ENCODE measurements at places on chromosomes 6 and 20.

- no peak for DNase-seq
Observed at GRCh38 chr20:60583741-60584140, 625.5 kb downstream of the CDH26 start.

GRCh38 chr6:1616701-1617463 lies 7.2 kb downstream of the FOXC1 start:
- no peak for DNase-seq

GRCh38 chr6:19167251-19167650 lies 669.9 kb upstream of the ID4 start:
- DNase-seq, result no peak

DNA sequence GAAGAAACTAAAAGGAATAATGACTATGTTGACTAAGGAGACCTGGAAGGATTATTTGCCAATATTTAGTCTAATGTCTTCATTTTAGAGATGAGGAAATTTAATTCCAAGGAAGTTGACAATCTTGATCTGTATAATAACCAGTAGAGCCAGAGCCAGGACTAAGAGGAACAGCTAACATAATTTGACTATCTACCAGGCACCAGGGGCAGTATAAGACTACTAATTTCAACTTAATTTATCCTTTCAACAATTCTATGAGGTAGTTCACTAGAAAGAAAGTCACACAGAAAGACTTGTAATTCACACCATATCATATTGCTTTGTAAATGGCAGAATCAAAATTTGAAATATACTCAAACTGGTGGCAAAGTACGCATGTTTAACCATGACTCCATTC lies 273.0 kb upstream of the STXBP5 start:
- no peak for DNase-seq

DNA sequence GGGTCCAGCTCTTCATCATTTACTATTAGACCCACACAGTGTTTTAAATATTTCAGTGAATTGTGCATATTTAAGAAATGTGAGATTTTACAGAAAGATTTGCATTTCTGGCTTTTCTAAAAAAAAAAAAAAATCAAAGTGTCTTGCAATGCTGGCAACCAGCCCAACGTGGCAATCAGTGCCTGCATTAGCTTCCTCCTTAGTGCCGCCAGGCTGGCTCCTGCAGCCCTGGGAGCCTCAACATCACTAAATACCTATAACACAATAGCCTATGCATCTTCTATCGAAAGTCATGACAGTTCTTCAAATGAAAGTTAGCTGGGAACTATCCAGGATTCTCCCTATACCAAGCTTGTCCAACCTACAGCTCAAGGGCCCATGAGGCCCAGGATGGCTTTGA lies 9.4 kb upstream of the CD93 start:
- DNase-seq, result no peak

DNA sequence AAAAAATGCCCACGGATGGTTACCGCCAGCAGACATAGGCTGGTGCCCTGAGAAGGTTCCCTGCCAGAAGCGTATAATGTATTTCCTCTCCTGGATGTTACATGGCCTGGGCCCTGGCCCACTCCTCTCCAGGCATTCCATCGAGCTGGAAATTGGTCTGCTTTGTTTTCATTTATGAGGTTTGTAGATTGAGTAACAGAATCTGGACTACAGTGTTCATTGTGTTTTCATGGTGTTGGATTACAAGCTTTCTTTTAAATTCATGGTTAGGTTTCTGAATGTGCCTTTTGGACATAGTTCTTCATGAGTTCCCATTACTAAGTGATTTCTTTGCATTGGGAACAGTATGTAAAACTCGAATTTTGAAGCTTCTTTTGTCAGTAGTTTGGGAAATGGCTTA lies 6.4 kb downstream of the TIAM2 start:
- no peak for DNase-seq

DNA sequence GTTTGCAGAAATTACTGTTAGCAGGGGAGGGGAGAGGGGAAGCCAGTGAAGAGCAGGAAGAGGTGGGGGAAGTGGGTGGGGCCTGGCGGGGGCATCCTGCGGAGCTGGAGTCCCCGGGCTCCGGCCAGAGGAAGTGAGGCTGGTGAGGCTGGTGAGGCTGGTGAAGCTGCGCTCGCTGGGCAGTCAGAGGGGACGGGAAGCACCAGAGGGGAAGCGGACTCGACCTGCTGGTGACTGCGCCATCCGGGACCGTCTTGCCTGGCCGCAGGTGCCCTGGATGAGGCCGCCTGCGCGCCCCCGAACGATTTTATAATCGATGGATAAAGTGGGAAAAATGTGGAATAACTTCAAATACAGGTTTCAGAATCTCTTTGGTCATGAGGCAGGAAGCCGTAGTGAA lies 635.3 kb upstream of the MARCKS start:
- DNase-seq, result no peak

- no peak for DNase-seq
Observed at GRCh38 chr6:30766461-30767157, 22.3 kb upstream of the IER3 start.

DNA sequence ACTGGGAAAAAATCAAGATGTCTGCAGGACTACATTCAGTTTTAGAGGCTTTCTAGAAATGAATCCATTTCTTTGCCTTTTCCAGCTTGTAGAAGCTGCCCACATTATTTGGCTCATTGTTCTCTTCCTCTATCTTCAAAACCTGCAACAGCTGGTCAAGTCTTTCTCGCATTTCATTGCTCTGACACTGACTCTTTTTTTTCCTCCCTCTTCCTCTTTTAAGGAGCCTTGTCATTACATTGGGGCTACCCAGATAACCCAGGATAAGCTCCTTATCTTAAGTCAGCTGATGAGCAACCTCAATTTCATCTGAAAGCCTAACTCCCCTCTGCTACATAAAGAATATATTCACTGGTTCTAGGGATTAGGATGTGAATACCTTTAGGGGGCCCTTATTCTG lies 53.2 kb upstream of the CEP162 start:
- DNase-seq, result no peak

GRCh38 chr6:2020909-2021308 lies 224.5 kb downstream of the GMDS start:
- DNase-seq, result peak; percentile 36

- no peak for DNase-seq
Observed at GRCh38 chr20:44271915-44272663, 25.0 kb downstream of the GDAP1L1 start.

DNA sequence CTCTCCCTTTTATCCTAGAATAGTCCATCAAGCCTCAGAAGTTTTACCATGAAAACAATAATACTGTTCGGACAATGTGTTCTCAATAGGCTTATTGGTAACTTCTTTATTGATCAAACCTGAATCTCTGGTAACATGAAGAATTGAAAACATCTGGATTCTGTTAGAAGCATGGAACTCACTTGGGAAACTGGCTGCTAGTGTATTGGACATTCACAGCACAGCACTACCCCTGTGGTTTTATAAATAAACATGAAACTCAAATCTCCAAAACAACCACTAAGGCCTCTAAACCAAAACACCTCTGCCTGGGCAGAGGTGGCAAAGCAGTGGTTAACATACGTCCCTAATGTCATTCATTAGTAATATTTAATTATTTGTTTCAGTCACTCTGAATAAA lies 157.6 kb upstream of the KCNQ5 start:
- DNase-seq, result no peak

- DNase-seq, result no peak
Observed at GRCh38 chr6:63804381-63804956, 168.9 kb downstream of the PHF3 start.

DNA sequence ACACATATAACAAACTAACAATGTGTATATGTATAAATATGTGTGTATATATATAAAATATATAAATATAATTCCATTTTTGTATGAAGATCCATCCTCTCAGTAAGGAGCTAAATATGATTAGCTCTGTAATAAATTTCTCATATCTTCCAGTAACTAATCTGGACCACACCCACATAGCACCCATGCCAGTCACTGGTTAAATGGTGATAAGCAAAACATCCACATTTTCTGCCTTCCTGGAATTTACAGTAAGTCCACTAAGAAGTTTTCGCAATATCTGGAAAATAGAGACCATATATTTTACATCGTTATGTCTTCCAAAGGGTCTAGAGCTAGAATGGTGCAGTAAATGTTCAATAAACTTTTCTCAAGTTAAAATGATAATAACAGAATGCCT lies 151.5 kb upstream of the STMND1 start:
- DNase-seq, result no peak

GRCh38 chr6:150427037-150427602 lies 58.3 kb downstream of the IYD start:
- no peak for DNase-seq

- no peak for DNase-seq
Observed at GRCh38 chr6:38234141-38234540, 405.6 kb downstream of the BTBD9 start.

GRCh38 chr20:48153523-48153922 lies 368.2 kb upstream of the SULF2 start:
- peak; percentile 14 for DNase-seq

DNA sequence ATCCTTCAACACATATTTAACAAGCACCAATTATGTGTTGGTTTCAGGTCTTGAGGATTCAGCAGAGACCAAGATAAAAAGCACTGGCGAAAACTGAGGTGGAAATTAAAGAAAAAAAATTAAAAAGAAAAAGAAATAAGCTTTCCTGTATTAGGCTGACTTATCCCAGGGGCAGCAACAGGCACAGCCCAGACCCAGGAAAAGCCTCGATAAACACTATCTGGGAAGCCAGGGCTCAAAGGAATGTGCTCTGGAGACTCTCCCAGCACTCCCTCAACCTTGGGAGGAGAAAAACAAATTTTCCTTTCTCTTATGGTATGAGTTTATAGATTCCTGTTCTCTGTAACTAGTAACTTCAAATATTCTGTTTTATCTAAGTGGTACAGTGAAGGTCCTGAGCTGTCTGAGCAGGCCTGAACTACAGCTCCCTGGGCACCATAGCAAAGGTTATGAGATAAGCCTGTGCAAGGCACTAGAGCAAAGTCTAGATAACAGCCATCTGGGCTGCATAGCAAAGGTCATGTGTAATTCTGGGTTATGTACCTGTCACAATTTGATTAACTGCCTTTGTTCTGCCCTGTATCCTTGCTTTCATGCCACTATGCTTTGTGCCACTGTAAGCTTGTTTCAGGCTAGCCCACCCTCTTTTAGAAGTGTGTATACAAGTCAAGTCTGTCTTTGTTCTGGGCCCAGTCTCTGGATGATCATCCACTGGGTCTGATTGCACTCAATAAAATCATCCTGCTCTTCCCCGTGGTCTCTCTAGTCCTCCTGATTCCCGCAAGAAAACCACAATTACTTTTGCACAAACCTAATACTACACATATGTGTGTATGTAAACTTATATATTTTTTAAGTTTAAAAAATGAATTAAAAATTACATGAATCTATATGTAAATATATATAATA lies 54.0 kb downstream of the IL22RA2 start:
- no peak for DNase-seq

- peak; percentile 96 for DNase-seq
Observed at GRCh38 chr6:96015518-96016333, at the start of gene FUT9. FUT9 (plus strand) TSS chr6:96015974; CDS start chr6:96203156, 187,182 bp downstream.

DNA sequence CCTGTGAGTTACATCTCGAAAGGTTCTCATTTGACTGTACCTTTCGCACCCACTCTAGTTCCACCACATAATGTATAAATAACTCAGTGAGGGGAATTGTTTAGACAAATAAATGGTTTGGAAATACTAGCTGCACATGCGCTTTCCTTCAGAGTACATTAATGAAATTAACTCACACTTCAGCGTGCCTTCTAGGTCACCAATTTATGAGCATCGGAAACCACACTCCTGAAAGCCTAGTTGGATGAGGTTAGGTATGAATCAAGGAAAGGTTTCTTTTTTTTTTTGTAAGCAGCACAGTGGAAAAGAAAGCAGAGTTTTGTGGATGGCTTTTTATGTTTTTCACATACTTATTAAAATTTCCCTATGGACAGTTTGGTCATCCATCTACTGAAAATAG lies 247.8 kb upstream of the TCF21 start:
- DNase-seq, result no peak

- peak; percentile 56 for DNase-seq
Observed at GRCh38 chr20:45450097-45450818, 19.3 kb upstream of the WFDC2 start.

DNA sequence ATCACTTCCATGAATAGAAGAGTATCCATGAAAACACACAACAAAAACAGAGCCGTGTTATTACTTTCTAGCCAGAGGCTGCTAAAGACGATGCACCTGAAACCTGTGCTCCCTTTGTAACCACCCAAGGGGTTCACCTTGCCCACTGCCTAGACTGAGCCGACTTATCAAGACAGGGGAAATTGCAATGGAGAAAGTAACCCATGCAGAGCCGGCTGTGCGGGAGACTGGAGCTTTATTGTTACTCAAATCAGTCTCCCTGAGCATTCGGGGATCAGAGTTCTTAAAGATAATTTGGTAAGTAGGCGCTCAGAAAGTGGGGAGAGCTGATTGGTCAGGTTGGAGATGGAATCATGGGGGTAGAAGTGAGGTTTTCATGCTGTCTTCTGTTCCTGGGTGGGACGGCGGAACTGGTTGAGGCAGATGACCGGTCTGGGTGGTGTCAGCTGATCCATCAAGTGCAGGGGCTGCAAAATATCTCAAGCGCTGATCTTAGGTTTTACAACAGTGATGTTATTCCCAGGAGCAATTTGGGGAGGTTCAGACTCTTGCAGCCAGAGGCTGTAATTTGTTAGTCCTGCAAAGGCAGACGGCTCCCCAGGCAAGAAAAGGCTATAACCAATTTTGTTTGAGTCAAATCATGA lies 366.6 kb downstream of the PREX1 start:
- no peak for DNase-seq

DNA sequence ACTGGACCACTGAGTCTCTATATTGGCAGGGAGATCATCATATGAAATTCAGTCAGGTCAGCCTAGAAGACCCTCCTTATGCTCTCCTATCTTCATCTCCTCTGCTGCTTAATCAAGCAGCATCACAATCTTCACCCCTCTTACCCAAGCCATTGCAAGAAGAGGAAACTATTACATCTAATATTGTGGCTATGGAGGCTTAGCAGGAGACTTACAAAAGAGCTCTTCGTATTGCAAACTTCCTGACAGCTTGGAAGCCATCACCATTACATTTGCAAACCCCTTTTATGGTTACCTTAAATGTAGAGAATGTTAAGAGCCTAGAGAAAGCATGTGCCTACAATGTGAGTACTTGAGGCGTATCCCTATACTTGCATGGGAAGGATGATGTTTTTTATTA lies 87.2 kb upstream of the STXBP5 start:
- DNase-seq, result no peak

DNA sequence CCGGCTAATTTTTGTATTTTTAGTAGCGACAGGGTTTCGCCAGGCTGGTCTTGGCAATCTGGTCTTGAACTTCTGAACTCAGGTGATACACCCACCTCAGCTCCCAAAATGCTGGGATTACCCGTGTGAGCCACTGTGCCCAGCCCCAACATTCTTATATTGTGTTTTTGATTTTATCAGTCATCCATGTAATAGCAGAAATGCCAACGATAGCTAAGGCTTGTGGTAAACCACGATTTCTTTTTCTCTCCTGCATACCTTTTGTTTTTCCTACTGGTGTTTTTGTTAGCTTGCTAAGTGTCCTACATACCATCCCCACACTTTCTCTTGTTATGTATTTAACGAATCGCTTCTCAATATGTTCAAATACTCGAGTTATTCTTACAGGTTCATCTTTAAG lies 12.1 kb downstream of the PHACTR2 start:
- no peak for DNase-seq

DNA sequence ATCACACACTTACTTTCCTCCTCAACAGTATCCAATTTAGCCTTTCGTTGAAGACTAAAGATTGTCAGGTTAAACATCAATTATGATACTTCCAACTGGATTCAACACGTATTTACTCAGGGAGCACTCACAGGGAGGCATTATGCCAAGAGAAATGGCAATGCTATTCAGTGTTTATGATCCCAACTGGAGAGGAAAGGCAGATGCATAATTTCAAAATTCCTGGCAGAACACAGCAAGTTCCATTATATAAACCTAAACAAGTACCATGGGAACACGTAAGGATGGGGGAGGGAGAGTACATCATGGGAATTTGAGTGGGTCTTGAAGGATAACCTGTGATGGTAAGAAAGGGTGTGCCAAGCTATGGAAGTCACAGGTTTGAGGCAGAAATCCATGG lies 112.7 kb downstream of the ISM1 start:
- DNase-seq, result peak; percentile 43

Measured in NCI-H2081 (cell line).